ENCODE measurements at places on chromosomes 3 and 15. TPM values are rescaled to one million over a fixed set of nuclear protein-coding genes. Genes with fewer than 3 reads are reported as not detected.

- no peak overlapping the region for H3K4me3 ChIP-seq
- no peaks in the 10 kb centered on the region for H3K36me3 ChIP-seq
- H3K27ac ChIP-seq, result no peak overlapping the region
- H3K4me1 ChIP-seq, result peaks cover 10% of the 10 kb centered on the region
Measured at GRCh38 chr3:177284383-177284881, 87.2 kb upstream of the TBL1XR1 start.

Gene KLHL40
- not detected for total RNA-seq

- H3K4me3 ChIP-seq, result no peak overlapping the region
- peaks cover 3% of the 10 kb centered on the region for H3K36me3 ChIP-seq
- no peaks in the 10 kb centered on the region for H3K27me3 ChIP-seq
Measured at GRCh38 chr3:152841131-152841530, 6.2 kb downstream of the P2RY1 start.

DNA sequence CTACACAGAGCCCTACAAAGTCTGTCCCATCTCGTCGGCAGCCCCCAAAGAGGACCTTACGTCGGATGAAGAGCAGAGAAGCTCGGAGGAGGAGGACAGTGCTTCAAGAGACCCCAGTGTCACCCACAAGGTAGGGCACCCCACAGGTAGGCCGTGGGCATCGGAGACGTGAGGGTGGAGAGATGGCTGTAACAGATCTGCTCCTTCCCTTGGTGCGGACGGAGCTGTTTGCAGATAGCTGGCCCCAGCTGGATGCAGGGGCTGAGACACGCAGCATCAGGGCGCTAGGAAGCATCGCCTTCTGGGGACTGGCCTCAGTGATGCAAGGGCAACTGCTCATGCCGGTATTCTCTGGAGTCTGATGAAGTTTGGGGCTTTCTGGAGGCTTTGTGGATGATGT is 45.4 kb downstream of the FGD5 start:
- DNase-seq, result no peak
- H3K36me3 ChIP-seq, result no peaks in the 10 kb centered on the region
- peak overlapping the region; percentile 63 for H3K27ac ChIP-seq
- peaks cover 28% of the 10 kb centered on the region for H3K4me1 ChIP-seq

Gene CPNE4
- 0.26 TPM for total RNA-seq

Gene C3orf22
- total RNA-seq, result not detected

Gene CORO2B
- 3.6 TPM for total RNA-seq

Gene DPH3
- total RNA-seq, result 29.8 TPM

GRCh38 chr3:23999012-23999641 is 54.0 kb downstream of the NR1D2 start:
- no peak overlapping the region for H3K4me3 ChIP-seq
- H3K27ac ChIP-seq, result no peak overlapping the region
- DNase-seq, result peak; percentile 71
- H3K36me3 ChIP-seq, result no peaks in the 10 kb centered on the region
- peaks cover 6% of the 10 kb centered on the region for H3K4me1 ChIP-seq

DNA sequence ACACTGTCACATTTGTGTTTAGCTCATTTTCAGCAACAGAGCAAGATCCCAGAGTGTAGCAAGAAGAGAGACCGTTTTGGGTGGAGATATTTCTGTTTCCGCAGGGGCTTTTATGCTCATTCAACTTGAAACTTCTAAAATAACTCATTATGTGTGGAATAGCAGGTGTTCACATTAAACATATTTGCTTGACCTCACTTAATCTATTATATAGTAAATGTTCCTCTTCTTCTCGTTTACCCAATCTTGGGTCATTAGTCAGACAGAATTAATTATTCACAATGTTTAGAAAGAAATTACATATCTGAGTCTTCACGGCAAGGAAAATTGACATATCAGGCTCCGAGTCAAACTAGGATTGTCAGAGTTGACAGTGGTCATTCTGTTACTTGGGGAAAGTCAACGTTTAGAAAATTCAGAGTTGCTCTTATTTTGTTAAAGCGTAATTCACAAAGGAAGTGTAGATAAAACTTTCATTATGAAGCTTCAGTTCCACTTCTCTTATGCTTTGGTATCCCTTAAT is 222.9 kb downstream of the TPRG1 start:
- H3K4me1 ChIP-seq, result no peaks in the 10 kb centered on the region
- H3K27me3 ChIP-seq, result no peaks in the 10 kb centered on the region

- no peak overlapping the region for H3K27ac ChIP-seq
- H3K27me3 ChIP-seq, result no peaks in the 10 kb centered on the region
- no peak overlapping the region for H3K4me3 ChIP-seq
- H3K36me3 ChIP-seq, result no peaks in the 10 kb centered on the region
- peaks cover 14% of the 10 kb centered on the region for H3K4me1 ChIP-seq
Measured at GRCh38 chr15:45181491-45182285, 6.1 kb downstream of the SHF start.

Data from upper lobe of right lung (tissue), 1 donor.